HEK293T (cell line): ENCODE measurements at places on chromosomes 7 and 10.

DNA sequence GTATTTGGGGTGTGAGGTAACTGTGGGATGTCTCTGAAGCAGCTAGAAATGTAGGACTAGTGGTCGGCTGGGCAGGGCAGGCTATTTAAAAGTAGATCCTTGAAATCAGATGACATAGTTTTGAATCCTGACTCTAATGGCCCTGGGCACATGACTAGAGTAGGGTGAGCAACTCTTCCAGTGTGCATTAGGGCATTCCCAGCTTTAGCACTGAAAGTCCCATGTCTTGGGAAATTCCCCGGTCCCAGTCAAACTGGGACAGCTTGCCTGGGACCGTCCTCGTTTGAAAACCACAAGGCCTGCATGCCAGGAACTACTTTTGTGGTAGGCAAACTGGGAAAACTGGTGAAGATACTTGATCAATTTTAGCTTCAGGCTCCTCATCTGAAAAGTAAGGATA is 255.3 kb downstream of the PTEN start:
- DNase-seq: no peak

GRCh38 chr10:105758209-105758998 is 1117.3 kb downstream of the SORCS3 start:
- no peak for DNase-seq

DNA sequence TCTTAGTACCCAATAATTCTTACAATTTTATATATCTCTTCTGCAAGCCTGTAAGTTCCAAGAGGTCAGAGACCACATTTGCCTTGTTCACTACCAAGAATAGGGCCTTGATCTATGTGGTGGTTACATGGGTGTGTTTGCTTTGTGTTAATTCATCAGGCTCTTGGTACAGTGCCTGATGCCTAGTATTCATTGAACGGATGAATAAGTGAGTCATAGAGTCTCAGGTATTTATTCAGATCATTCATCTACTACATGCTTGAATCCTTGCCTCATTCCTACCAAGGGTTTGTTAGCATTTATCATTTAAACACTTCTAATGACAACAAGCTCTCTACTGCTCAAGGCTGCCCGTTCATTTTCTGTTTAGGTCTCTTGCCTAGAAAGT is 11.3 kb upstream of the SGPL1 start:
- no peak for DNase-seq

GRCh38 chr7:16940776-16941175 is 59.0 kb upstream of the AGR3 start:
- no peak for DNase-seq

GRCh38 chr7:6256677-6257535 is 15.5 kb downstream of the CYTH3 start:
- no peak for DNase-seq

DNA sequence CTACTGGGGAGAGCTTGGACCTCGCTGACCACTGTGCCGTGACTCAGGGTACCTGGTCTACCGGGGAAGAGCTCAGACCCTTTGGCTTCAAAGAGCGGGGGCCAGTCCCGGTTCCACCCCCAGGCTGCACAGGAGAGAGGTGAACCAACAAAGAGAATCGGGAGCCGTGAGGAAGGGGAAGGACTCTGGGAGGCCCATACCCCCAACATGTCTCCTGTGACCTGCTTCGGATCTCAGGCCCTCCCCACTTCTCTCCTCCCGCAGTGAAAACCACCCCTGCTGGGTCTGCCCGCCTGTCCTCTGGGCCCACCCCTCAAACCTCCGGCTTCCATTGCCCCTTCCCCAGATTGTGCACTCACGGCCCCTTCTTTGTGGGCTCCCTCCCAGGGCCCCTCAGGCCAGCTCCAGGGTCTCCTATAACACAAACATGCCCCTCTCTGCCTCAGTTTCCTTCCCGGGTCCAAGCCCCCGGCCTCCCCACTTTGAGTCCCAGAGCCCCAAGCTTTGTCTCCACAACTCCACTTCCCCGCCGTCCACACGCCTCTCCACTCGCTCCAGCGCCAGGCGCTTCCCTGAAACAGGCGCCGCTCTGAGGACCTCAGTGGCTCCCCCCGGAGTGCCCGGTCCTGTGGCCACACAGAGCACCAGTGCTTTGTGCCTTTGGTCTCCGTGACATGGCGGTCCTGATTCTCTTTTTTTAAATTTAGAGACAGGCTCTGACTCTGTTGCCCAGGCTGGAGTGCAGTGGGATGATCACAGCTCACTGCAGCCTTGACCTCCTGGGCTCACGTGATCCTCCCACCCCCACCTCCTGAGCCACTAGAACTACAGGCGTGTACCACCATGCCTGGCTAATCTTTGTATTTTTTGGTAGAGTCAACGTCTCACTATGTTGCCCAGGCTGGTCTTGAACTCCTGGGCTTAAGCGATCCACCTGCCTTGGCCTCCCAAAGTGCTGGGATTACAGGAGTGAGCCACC is 7.5 kb upstream of the INTS1 start:
- no peak for DNase-seq

DNA sequence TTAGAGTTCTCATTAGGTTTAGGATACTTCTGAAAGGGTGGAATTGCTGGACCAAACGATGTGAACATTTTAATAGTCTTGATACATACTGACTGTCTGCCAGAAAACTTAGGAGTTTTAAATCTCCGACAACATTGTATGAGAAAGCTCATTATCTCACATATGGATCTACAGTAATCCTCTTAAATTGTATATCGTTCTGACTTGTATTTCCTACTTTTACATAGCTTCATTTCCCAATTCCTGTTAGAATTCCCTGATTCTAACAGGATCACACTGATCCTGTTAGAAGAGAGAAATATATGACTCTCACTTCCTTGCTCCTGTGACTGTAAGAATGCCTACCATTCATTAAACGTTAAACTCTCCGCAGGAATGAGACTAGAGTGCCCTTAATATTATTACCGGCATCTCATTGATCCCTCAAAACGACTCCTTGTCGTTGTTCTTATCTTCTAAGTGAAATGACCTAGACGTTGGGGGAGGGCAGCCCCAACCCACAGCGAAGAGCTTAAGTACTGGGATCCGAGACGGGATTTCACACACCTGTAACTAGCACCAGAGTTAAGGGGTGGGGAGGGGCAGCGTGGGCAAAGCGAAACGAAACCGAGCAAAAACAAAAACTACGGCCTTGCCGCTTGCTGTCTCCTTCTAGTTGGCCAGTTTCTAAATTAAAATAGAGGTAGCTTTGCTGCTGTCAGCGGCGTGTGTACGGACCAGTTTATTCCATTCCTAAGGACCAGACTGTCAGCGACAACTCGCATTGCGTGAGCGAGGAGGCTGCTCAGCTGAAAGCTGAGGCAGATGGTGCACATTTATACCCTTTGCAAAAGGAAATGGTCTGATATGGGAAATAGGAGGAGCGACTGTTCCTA is 678 bp upstream of the TMEM106B start:
- DNase-seq: no peak
